ENCODE measurements at places on chromosomes 4 and X.

GRCh38 chr4:78863991-78864390 is 75.2 kb downstream of the PAQR3 start:
- no peak for DNase-seq

- DNase-seq = no peak
Observed at GRCh38 chrX:3215249-3215648, 131.2 kb downstream of the MXRA5 start.

DNA sequence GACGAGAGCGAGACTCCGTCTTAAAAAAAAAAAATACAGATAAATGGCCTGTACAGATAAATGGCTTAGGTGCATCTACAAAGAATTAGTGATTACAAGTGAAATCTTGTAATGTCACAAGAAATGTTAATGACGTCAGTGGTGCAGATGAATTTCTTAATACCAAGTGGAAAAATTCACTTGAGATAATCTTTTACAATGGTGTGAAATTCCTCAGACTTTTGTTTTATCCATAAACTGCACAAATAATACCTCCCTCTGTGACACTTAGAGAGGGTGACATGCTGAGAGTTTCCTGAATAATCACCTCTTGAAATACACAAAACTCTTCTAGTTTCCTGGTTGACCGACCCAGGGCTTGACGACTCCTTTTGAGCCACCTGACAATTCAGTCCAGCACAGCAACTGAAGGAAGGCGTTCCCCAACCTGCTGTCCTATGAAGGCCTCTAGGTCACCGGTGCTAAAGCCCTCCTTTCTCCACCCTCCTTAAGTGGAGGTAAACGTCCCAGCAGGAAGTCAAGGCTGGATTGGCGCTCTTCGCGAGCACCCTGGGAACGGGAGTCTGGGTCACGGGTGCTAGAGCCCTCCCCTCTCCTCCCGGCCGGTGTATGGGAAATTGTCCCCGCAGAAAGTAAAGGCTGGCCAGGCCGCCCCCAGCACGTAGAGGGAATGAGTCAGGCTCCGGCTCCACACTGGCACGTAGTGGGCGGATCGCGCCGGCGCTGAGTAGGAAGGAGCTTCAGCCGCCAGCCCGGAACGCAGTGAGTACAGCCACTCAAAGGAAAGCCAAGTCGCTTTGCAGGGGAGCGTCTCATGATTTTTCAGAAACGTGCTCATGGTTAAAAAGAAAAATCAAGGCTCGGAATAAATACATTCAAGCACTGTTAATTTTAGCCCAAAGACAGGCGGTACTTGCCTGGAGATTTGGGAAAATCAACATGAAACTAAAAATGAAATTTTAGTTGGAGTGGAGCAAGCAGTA is at the start of gene TMEM144:
Gene TMEM144 (plus strand): TSS at position 662 of the 983 bp plus-strand sequence. CDS start 2,182 bp downstream, outside the sequence.
- DNase-seq = peak; percentile 93

DNA sequence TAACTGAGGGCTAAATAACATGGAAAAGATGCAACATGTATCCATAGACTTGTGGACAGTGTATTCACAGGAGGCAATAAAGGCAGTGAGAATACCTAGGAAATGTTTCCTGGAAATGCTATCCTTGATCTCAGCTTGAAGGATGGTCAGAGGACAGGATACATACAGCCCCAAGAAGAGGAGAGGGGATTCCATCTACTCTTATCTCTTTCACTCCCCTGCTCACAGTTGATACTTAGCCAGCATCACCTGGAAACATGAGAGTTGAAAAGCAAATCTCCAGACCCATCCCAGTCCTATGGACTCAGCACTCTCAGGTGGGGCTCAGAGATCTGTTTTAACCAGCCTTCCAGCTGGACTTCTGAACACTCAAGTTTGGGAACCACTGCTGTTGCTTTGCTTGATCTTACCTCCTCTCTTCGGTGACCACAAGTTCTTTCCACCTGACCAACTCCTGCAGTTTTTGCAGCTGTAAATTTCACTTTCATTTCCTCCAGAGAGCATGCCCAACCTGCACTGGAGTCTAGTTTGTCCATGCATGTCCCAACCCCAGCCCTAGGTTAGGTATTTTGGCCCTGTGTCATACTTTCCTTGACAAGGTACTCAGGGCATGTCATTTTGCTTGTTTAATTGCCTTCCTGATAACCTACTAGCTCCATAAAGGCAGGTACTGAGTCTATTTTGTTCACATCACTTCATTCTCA is 10.4 kb downstream of the RELL1 start:
- DNase-seq = no peak

- peak; percentile 40 for DNase-seq
Observed at GRCh38 chr4:78481180-78481579, 70.4 kb upstream of the ANXA3 start.

GRCh38 chr4:150098214-150098613 is 20.0 kb downstream of the DCLK2 start:
- peak; percentile 23 for DNase-seq

GRCh38 chr4:146585761-146586333 is 52.8 kb upstream of the POU4F2 start:
- DNase-seq = peak; percentile 80

- peak; percentile 34 for DNase-seq
Observed at GRCh38 chr4:110669663-110670062, 46.8 kb upstream of the PITX2 start.

- DNase-seq = no peak
Observed at GRCh38 chr4:116639070-116639577, 446.3 kb downstream of the TRAM1L1 start.

- DNase-seq = peak; percentile 63
Observed at GRCh38 chr4:95091272-95091671, 333.5 kb downstream of the BMPR1B start.

GRCh38 chrX:101550751-101551379 is 518 bp downstream of the ARMCX1 start:
- no peak for DNase-seq

DNA sequence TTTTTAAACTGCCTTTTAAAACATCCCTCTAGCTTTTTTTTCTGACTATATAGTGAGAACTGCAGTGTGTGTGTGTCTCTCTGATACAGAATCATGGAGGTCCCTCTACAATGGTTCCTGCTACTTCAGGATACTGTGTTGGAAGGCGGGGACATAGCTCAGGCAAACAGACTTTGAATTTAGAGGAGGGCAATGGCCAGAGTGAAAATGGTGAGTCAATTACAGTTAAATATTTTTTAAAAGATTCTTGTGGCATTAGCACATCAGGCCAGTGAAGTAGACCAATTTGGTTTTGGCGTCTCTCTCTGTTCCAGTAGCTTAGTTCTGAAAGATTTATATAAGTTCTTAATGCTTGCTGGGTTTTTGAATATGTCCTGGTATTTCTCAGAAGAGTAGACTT is 47.1 kb downstream of the ALG13 start:
- DNase-seq = no peak

DNA sequence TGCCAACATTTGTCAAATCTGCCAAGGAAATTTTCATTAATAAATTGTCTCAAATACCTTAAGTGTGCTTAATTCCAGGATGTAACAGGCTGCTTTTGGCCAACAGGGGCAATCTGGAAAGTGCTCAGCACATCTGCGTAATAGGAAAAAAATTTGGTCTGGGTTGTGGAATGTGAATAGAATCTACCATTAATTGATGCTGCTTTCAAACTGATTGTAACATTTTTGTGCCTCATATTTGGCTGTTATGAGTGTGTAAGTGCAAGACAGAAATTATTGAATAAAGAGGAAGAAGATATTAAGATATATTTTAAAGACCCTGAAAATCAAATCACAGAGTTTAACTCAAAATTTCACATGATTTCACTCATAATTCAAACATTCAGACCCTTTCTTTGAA is 41.1 kb downstream of the REELD1 start:
- DNase-seq = no peak

DNA sequence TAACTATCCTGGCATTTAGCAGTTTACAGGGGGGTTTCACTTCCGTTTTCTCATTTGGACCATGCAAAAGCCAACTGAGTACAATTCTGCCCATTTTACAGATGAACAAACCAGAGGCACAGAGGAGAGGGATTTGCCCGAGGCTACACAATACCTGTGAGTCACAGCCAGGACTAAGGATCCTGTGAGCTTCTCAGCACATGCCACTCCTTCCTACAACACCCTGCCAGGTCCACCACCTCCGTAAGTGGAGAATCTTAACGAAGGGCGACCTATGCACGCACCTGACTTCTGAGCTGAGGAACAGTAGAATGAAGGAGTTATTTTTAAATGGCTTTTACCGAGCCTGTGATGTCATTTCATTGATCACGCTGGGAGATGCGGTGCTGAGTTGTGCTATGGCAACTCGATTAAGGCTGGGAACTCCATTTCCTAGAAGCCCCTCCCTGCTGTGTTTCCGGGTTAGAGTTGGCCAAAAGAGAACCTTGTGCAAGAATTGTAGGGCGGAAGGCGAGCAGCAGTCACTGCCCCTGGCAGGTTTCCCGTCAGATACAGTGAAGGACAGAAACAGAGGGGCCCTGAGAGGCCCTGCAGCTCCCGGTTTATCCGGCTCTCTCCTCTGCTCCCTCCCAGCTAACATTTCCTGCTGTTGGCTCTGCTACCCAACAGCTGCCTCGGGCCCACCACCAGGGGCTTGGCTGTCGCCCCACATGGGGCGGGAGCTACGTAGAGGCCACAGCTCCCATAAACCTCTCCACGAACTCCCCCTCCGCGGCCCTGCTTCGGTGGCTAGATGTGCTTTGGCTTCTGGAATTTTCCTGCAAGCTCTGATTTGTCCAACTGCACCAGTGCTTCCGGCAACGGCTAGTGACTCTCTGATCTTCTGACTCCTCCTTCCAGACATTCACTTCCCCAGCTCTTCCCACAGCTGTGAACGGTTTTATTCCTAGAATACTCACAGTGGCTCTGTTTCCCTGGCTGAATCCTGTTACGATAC is 75.1 kb upstream of the USP9X start:
- peak; percentile 96 for DNase-seq

DNA sequence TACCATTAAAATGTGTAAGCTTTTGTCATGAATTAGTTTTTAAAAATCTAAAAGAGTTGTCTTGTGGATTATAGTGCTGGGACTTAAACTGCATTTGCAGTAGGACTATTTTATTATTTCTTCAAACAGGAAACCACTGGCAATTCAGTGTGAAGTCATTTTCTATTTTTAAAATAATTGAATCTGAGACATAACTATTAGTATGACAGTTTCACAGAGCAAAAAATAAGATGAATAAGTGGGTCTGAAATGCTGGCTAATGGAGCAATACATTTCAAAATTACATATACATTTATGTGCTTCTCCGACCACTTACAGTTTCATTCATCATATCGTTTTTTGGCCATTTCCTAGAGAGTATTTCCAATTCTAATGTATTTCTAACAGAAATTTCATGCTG is 75.3 kb upstream of the RAPGEF2 start:
- DNase-seq = no peak

DNA sequence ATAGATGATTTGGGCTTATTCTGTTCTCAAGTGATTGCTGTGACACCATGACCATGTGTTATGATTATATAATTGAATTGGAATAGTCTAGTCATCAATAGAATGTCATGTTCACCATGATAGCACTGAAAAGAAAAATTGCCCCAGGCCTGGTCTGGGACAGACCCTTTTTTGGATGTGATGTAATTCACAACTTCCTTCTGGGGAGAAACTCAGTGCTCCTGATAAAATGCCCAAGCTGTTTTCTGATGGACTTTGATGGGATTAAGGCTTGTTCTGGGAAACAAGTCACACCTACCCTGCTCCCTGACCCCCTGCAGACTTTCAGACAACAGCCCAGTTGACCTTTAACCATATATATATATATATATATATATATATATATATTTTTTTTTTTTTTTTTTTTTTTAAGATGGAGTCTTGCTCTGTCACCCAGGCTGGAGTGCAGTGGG is 65.3 kb downstream of the RHOH start:
- DNase-seq = no peak

DNA sequence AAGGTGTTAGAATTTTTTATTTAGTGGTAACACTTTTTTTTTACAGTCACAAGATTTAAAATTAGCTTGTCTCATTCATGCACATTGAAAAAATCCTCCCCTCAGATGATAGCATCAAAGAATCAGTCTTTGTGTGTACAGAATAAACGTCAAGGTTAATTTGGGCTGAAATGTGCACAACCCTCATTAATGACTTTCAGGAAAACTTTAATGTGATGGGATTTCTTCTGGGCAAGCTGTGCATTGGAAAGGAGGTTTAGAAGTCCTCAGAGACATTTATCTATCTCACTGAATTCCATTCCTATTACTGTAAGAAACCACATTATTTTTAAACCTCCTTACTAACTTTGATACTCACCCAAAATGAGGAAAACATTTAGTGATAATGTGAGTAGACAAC is 88.2 kb upstream of the TECRL start:
- DNase-seq = no peak

GRCh38 chr4:1180663-1181062 is 8.3 kb upstream of the SPON2 start:
- DNase-seq = no peak

DNA sequence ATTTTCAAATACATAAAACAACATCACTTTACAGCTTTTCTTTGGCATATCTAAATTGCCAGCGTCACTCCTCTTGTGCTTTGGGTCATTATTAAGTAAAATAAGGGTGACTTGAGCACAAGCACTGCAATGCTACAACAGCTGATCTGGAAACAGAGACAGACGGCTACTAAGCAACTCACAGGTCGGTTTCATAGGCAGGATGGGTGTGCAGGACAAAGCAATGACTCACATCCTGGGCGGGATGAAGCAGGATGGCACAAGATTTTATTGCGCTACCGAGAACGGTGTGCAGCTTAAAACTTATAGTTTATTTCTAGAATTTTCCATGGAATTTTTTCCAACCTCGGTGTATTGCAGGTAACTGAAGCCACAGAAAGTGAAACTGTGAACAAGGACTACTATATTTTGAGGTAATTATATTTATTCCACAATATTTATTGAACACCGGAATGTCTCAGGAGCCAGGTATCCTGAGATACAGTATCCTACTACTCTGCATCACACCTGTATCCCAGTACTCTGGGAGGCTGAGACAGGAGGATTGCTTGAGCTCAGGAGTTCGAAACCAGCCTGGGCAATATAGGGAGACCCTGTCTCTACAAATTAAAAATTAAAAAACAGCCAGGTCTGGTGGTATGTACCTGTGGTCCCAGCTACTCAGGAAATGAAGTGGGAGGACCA is 215.5 kb downstream of the APBB2 start:
- DNase-seq = peak; percentile 92

DNA sequence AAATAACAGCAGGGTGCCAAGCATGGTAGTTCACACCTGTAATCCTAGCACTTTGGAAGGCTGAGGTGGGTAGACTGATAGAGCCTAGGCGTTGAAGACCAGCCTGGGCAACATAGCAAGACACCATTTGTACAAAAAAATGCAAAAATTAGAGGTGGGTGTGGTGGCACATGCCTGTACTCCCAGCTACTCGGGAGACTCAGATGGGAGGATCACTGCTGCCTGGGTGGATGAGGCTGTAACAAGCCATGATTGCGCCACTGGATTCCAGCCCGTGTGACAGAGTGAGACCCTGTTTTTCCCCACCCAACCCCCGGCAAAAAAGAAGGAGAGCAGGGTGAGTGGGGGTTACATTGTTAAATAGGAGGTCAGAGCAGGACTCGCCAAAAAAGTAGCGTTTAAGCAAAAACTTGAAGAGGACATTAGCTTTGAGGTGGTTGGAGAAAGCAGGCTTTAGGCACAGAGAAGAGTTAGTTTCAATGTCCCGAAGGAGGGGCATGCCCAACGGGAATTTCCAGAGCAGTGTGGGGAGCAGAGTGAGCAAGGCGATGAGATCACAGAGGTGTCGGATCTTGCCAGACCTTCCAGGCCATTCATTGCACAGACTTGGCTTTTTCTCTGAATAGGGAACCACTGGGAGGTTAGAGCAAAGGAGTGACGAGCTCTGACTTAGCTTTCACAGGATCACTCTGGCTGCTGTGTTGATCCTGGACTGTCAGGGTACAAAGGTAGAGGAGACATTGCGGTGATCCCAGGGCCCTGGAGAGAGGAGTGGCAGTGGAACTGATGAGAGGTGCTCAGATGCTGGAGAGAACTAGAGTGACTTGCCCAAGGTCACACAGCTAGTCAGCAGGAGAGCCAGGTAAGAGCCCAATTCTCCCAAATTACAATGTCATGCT is 70.6 kb downstream of the TRAPPC11 start:
- DNase-seq = peak; percentile 67

All from MCF 10A (cell line).